ENCODE measurements at places on chromosomes 16 and 17. TPM values are rescaled to one million over a fixed set of nuclear protein-coding genes. Genes with fewer than 3 reads are reported as not detected.

SRR gene
- 8.9 TPM for total RNA-seq

- DNase-seq = no peak
- H3K4me1 ChIP-seq = no peaks in the 10 kb centered on the region
- H3K27ac ChIP-seq = no peak overlapping the region
- peaks cover 17% of the 10 kb centered on the region for H3K36me3 ChIP-seq
- H3K4me3 ChIP-seq = no peak overlapping the region
- no peaks in the 10 kb centered on the region for H3K27me3 ChIP-seq
Observed at GRCh38 chr16:53262645-53263044, 171.6 kb upstream of the RBL2 start.

DNA sequence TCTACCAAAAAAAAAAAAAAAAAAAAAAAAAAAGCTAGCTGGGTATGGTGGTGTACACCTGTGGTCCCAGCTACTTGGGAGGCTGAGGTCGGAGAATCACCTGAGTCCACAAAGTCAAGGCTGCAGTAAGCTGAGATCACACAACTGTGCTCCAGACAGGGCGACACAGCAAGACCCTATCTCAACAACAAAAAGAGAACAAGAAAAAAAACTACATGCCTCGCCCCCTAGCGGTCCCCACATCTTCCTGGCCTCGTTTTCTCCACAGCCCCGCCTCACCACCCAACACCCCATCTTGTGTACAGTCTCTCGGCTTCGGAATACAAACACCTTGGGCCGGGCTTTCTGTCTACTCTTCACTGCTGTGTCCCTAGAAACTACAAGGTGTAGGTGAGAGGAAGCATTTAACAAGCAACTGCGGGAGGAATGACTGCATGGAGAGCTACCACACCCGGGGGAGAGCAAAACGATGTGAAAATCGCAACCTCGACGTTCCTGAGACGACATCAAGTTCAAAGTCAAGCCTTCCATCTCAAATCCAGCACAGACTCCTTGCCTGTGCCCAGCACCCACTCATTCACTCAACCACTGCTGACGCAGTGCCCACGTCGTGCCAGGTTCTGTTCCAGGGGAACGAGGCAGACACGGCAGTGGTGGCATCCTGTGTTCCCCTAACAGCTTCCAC is 9.0 kb downstream of the NTAN1 start:
- no peak overlapping the region for H3K4me3 ChIP-seq
- peaks cover 3% of the 10 kb centered on the region for H3K4me1 ChIP-seq
- H3K27ac ChIP-seq = no peak overlapping the region
- H3K27me3 ChIP-seq = no peaks in the 10 kb centered on the region
- peaks cover 4% of the 10 kb centered on the region for H3K36me3 ChIP-seq

GRCh38 chr16:471353-472198 is 46.1 kb downstream of the RAB11FIP3 start:
- no peak for DNase-seq
- peaks cover 9% of the 10 kb centered on the region for H3K36me3 ChIP-seq
- no peaks in the 10 kb centered on the region for H3K27me3 ChIP-seq
- peaks cover 6% of the 10 kb centered on the region for H3K4me1 ChIP-seq
- no peak overlapping the region for H3K4me3 ChIP-seq

DNA sequence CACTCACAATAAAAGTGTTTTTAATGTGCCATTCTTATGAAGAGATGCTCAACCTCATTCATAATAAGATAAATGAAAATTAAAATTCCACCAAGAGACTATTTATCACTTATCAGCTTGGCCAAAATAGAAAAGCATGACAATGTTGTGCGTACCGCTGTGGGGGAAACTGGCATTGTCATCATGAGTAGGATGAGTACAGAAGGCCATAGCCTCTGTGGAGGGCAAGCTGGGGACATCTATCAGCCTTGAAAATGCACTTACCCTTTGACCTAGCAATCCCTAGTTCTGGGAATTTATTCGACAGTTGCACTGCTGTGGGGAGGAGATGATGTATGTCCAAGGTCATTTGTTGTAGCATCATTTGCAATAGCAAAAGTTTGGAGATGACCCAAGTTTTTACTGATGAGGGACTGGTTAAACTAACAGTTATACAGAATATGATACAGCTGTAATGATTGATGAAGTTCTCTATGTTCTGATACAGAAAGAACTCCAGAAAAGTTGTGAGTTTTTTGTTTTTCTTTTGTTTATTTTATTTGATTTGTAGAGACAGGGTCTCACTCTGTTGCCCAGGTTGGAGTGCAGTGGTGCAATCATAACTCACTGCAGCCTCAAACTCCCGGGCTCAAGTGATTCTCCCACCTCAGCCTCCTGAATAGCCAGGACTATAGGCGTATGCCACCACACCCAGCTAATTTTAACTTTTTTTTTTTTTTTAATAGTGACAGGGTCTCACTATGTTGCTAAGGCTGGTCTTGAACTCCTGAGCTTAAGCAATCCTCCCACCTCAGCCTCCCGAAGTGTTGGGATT is 13.7 kb upstream of the PRKCB start:
- peaks cover 15% of the 10 kb centered on the region for H3K4me1 ChIP-seq
- no peaks in the 10 kb centered on the region for H3K27me3 ChIP-seq
- DNase-seq = no peak
- H3K36me3 ChIP-seq = no peaks in the 10 kb centered on the region

PLD6 gene
- total RNA-seq = 5.4 TPM
